ENCODE measurements at places on chromosomes 1 and 21. TPM values are rescaled to one million over a fixed set of nuclear protein-coding genes. Genes with fewer than 3 reads are reported as not detected.

Gene CR2
- total RNA-seq, result 8.5 TPM

Gene SPRR2A
- 0.28 TPM for total RNA-seq

Gene GJA9
- 0.05 TPM for total RNA-seq

Gene MROH9
- 0.05 TPM for total RNA-seq

Gene RHBDL2
- 0.99 TPM for total RNA-seq

Gene SIKE1
- 45.6 TPM for total RNA-seq

Gene FCRL6
- 0.33 TPM for total RNA-seq

Gene SH2D1B
- 0.47 TPM for total RNA-seq

Gene LCE3D
- not detected for total RNA-seq

Gene CR1L
- total RNA-seq, result 0.85 TPM

Gene PLA2G2A
- 0.28 TPM for total RNA-seq

Gene UBL4B
- not detected for total RNA-seq

Gene TNFSF18
- total RNA-seq, result 0.42 TPM

Gene DCDC2B
- total RNA-seq, result not detected

Gene FAM131C
- total RNA-seq, result 0.05 TPM

Gene SPRR4
- total RNA-seq, result not detected

Gene TEDDM1
- not detected for total RNA-seq

Gene S100A7
- 5.9 TPM for total RNA-seq

Gene DRAXIN
- total RNA-seq, result 0.14 TPM

Gene NEK2
- 31.1 TPM for total RNA-seq

Gene VWA5B1
- total RNA-seq, result 0.05 TPM

Gene GNG4
- total RNA-seq, result 3.1 TPM

Gene RBP7
- total RNA-seq, result 4.2 TPM

Gene CCDC190
- under 0.01 TPM for total RNA-seq

Gene HCRTR1
- not detected for total RNA-seq

Gene KRTAP19-3
- not detected for total RNA-seq

Gene FCRL5
- total RNA-seq, result 0.80 TPM

Gene KIF2C
- 42.1 TPM for total RNA-seq

Gene CRP
- total RNA-seq, result 0.05 TPM

Gene LHX8
- total RNA-seq, result 0.05 TPM

Gene DBT
- total RNA-seq, result 6.8 TPM

Gene TSPEAR
- 0.38 TPM for total RNA-seq

Gene UBE4B
- 16.3 TPM for total RNA-seq

Gene CYP4A11
- not detected for total RNA-seq

Gene RAB4A
- 39.6 TPM for total RNA-seq

Gene PROX1
- 0.33 TPM for total RNA-seq

Gene PLPPR4
- total RNA-seq, result 0.42 TPM

Gene MMEL1
- 0.33 TPM for total RNA-seq

Gene OR10J4
- not detected for total RNA-seq

Gene CYP4A22
- total RNA-seq, result not detected

Gene APCS
- total RNA-seq, result 0.05 TPM

Measured in thymus (tissue), 14 donors.